ENCODE measurements at places on chromosomes 4 and X.

DNA sequence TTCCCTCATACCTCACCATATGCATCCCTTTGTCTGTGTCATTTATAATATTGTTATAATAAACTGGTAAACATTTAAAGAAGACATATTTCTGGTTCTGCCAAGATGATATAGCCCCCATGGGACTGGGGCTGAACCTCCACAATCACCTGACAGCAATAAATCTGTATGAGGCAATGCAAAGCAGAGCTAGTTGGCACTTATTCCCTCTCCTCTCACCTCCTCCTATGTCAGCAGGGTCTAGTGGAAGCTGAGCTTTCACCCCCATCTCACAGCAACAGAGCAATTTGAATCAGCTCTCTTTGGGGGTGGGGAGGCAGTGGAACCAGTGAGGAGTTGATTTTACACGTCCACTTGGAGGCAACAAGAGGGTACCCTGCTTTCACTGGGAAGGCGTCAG is 206.9 kb downstream of the AR start:
- DNase-seq = no peak

DNA sequence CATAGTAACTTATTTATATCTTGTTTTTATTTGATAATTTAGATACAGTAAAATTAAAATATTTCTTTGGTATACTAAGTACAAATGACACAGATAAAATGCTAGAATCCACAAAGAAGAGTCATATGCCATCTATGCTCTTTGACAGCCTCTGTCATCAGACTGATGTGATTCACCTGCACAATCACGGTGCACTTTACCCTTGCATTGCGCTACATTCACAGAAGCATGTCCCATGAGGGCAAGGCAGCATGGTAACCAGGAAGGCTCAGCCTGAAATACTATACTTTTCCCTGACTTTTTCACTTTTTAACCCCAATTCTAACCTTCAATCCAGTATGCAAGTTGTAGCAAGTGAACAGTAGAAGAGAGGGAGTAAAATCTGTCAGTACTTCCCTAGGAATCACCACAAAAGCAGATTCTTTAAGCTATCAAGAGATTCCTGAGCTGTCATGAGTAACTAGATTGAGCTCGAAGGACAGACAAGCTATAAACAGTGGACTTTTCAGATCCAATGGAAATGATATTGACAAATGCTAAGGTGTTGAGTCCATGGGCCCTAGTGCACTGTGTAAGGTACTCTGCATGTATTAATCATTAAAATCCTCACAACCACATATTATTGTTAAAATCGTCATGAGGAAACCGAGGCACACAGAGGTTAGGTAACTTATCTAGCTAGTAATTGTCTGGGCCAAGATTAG is 14.2 kb downstream of the SEC24D start:
- no peak for DNase-seq

GRCh38 chr4:66204534-66205247 is 534.4 kb upstream of the EPHA5 start:
- DNase-seq = no peak

GRCh38 chrX:115560211-115560977 is 580 bp upstream of the PLS3 start:
- DNase-seq = no peak

- no peak for DNase-seq
Observed at GRCh38 chr4:47829438-47829837, 8.4 kb downstream of the CORIN start.

GRCh38 chr4:48058617-48059530 is 42.3 kb downstream of the NIPAL1 start:
- DNase-seq = no peak

- DNase-seq = no peak
Observed at GRCh38 chr4:80309294-80310004, 26.1 kb upstream of the CFAP299 start.

DNA sequence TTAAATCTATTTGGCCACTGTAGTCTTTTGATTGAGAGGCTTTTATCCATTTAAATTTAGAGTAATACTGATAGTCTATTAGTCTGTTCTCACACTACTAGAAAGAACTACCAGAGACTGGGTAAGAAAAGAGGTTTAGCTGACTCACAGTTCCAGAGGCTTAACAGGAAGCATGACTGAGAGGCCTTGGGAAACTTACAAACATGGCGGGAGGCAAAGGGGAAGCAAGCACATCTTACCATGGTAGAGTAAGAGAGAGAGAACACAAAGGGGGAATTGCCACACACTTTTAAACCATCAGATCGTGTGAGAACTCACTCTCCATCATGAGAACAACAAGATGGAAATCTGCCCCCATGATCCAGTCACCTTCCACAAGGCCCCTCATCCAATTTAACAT is 410.9 kb downstream of the PDGFC start:
- no peak for DNase-seq

DNA sequence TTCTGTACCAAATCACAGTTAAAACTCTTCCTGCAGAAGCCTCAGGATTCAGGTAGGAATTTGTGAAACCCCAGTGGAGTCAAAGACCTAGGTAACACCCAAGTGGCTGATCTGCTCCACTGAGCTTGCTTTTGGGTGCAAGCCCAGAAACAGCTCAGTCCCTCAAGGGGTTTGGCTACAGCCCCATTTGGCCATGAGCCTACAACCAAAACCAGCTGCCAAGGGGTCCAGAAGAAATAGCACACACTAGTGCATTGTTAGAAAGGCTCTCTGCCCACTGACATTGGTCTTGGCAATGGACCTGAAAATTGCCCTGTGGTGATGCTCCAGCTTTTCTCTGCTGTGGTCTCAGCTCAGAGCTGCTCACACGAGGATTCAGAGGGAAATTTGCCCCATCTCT is 577.4 kb upstream of the INTU start:
- DNase-seq = no peak

GRCh38 chrX:27186671-27187070 is 276.5 kb downstream of the PPP4R3C start:
- DNase-seq = peak; percentile 18

DNA sequence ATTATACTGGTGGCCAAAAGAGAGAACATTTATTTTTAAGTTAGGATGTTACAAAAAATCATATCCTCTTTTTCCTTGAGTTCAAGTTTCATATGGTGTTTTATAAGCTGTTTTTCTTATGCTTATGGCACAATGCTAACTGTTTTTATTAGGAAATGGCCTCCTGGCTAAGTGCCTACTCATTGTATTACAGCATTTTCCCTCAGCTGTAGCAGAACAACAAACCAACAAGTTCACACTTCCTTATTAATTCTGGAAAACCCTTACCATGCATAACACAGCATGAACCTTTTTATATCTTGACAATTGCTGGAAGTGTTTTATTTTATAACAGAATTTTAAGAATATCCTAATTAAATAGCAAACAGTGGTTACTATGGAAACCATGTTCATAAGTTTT is 165.8 kb downstream of the GASK1B start:
- DNase-seq = no peak

GRCh38 chr4:8548731-8549351 is 31.4 kb upstream of the GPR78 start:
- DNase-seq = no peak

GRCh38 chr4:52889778-52890520 is 27.8 kb downstream of the RASL11B start:
- no peak for DNase-seq

DNA sequence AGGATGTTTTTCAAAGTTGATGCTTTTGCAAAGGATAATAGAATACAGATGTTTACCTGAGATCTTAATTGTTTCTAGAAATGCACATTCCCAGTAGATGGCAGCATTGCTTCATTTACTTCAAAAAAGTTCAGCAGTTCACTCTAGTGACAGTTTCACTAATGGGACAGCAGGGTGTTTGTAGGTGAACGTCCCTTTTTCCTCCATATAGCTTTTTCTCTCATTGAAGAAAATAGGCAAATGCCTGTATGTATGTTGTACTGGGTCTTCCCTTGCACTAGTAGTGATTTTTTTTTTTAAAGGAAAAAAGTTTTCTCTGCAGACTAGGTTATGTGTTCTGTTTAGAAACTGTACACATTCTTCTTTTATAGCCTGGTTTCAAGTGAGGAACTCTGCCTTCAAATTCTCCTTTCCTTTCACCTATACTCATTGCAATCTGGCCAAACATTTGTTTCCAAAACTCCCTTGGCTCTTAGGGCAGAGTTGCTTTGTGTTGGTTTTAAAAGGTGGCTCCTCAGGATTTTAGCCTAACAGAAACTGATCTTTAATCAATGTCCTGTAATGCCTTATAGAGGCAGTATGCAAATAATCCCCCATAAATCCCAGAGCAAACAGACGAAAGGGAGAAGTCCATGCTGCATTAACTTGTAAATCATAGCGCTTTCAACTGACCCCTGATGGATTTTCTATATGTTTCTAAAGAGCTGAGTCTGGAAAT is 86.3 kb downstream of the EGF start:
- no peak for DNase-seq

GRCh38 chrX:19840899-19841648 is 46.3 kb downstream of the SH3KBP1 start:
- no peak for DNase-seq

GRCh38 chr4:189143263-189143952 is 797.3 kb upstream of the FRG1 start:
- DNase-seq = no peak

- no peak for DNase-seq
Observed at GRCh38 chrX:41481264-41482109, 34.3 kb downstream of the NYX start.

DNA sequence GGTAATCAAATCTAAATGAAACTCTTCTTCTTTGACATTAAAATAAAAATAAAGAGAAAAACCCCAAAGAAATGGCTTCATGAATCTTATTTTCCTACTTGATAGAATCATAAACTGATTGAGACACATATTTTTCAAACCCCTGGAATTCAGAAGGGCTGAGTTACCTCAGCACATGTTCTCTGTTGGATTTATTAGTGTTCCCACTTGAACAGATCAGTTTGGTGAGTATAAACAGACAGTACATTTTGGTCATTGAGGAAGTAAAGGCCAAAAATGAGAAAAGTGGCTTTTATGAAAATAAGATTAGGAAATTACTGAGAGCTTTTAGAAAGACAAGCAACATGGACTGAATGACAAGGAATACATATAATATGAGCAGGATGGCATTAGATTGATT is 620.4 kb downstream of the ANKRD50 start:
- no peak for DNase-seq

GRCh38 chr4:139532947-139533346 is 23.1 kb downstream of the SETD7 start:
- peak; percentile 8 for DNase-seq

Data from NCI-H524 treated with DMSO at 0.1 percent for 48 hours (cell line).